ENCODE measurements at places on chromosomes 3 and 15. TPM values are rescaled to one million over a fixed set of nuclear protein-coding genes. Genes with fewer than 3 reads are reported as not detected.

Gene STRIT1
- polyA plus RNA-seq = 2.0 TPM

Gene RHOV
- polyA plus RNA-seq = 1.5 TPM

Gene HESX1
- 4.7 TPM for polyA plus RNA-seq

Gene HRG
- 2.2 TPM for polyA plus RNA-seq

Gene ASB14
- 1.3 TPM for polyA plus RNA-seq

Gene RAB6B
- polyA plus RNA-seq = 18.9 TPM

Gene ZNF710
- polyA plus RNA-seq = 14.2 TPM

Gene GPR27
- 12.6 TPM for polyA plus RNA-seq

Gene CYP8B1
- 1.4 TPM for polyA plus RNA-seq

Gene GOLIM4
- 110 TPM for polyA plus RNA-seq

Gene EOMES
- polyA plus RNA-seq = 0.05 TPM

Gene CD200
- polyA plus RNA-seq = 41.8 TPM

Gene PRR23B
- not detected for polyA plus RNA-seq

Gene MSL2
- 46.9 TPM for polyA plus RNA-seq

Gene CEP63
- 31.1 TPM for polyA plus RNA-seq

Gene LSMEM2
- 0.33 TPM for polyA plus RNA-seq

Gene XIRP1
- 0.11 TPM for polyA plus RNA-seq

Gene ERICH6
- 0.78 TPM for polyA plus RNA-seq

Gene ANKRD34C
- polyA plus RNA-seq = 0.05 TPM

Gene CKMT1A
- polyA plus RNA-seq = 3.7 TPM

Gene NPAP1
- polyA plus RNA-seq = 0.86 TPM

Gene KLF15
- 11.9 TPM for polyA plus RNA-seq

Gene WDR93
- polyA plus RNA-seq = 4.1 TPM

Gene PLSCR5
- polyA plus RNA-seq = not detected

Gene GOLGA8N
- 42.2 TPM for polyA plus RNA-seq

Gene CLCN2
- 9.7 TPM for polyA plus RNA-seq

Gene CADM2
- polyA plus RNA-seq = 0.67 TPM

Gene GRIP2
- polyA plus RNA-seq = 1.2 TPM

Gene PLCH1
- polyA plus RNA-seq = 11.0 TPM

Gene CCNB2
- polyA plus RNA-seq = 53.9 TPM

Gene SCN11A
- 0.66 TPM for polyA plus RNA-seq

Gene PLSCR1
- 69.4 TPM for polyA plus RNA-seq

Gene OR5K2
- 0.79 TPM for polyA plus RNA-seq

Gene ZDHHC19
- not detected for polyA plus RNA-seq

Gene ELL3
- polyA plus RNA-seq = 3.3 TPM

Gene GPR171
- polyA plus RNA-seq = 0.50 TPM

Gene FETUB
- polyA plus RNA-seq = 0.31 TPM
